ENCODE measurements at places on chromosomes 6 and 20. TPM values are rescaled to one million over a fixed set of nuclear protein-coding genes. Genes with fewer than 3 reads are reported as not detected.

- no peak for DNase-seq
Measured at GRCh38 chr6:19638931-19639330, 198.2 kb upstream of the ID4 start.

Gene SYNE1
- 87.7 TPM for total RNA-seq

- no peak for DNase-seq
Measured at GRCh38 chr20:57707849-57708693, 1.7 kb downstream of the PMEPA1 start.

DNA sequence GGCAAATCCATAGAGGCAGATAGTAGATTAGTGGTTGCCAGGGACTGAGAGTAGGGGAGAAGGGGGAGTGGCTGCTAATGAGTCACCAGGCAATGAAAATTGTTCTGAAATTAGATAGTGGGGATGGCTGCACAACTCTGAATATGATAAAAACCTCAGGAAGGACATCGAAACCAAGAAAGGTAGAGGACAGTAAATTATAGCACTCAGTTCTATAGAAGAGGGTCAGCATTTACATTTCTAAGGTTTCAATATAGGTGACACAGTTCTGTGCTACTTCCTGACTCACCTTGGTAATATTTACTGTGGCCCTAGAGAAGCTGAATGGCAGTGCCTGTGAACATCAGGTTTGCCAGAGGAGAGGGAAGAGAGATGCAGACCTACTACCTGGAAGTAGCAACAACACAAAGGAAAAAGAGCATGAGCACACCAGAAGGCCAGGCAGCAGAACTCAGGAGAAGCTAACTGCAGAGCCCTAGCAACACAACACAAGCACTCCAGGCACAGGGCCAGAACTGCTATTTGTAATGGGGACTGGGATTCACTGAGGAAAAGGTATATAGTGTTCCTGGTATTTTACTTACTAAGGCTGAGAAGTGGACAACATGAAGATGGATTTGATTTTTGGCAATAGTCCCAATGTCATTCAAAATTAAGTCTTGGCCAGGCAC is 75.9 kb downstream of the PLCG1 start:
- DNase-seq: peak; percentile 24

- no peak for DNase-seq
Measured at GRCh38 chr6:94357381-94357980, 938.1 kb upstream of the EPHA7 start.

DNA sequence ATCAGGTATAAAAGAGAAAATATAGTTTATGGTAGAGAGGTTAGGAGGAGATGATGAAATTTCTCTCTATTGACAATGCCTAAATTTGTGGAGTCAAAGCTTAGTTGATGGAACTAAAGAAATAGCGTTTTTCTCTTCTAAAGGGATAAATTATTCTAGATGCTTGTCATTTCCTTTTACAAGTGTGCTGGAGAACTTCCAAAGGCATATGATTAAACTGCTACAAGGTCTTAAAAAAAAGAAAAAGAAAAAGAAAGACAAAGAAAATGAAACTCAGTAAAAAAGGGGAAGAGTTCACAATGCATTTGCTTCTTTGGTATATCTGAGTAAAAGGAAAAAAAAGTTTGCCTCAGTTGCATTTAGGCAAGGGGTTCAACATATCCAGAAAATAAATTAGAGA is 499.8 kb upstream of the PTCHD4 start:
- DNase-seq: no peak

- no peak for DNase-seq
Measured at GRCh38 chr6:132733814-132734213, 20.0 kb upstream of the VNN1 start.

GRCh38 chr6:52577022-52577777 is at the start of gene TRAM2:
TSS of gene TRAM2 (minus strand) at chr6:52577060. CDS start at chr6:52576915, 145 bp downstream.
- DNase-seq: peak; percentile 71

Gene SLC17A3
- not detected for total RNA-seq

Gene ZSCAN23
- total RNA-seq: 3.6 TPM

GRCh38 chr6:71035871-71036270 is 79.0 kb upstream of the B3GAT2 start:
- DNase-seq: no peak

- peak; percentile 61 for DNase-seq
Measured at GRCh38 chr6:160930547-160931377, 60.8 kb upstream of the MAP3K4 start.

- DNase-seq: no peak
Measured at GRCh38 chr6:72809746-72810379, 188.0 kb downstream of the KCNQ5 start.

DNA sequence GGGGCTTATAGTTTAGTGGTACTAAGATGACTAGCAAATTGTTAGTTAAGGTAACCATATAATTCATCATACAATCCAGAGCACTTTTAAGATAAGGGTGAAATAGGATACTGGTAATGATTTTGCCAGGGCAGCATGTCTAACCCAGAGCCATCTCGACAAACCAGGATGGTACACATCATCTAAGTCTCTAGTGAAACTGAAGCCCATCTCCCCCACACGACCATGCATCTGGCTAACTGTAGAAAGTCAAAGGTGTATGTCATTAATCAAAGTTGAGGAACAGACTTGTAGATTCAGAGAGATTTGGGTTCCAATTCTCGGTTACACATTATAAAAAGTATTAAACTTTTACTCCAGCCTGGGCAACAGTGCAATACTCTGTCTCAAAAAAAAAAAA is 78.3 kb downstream of the PRKN start:
- DNase-seq: no peak

DNA sequence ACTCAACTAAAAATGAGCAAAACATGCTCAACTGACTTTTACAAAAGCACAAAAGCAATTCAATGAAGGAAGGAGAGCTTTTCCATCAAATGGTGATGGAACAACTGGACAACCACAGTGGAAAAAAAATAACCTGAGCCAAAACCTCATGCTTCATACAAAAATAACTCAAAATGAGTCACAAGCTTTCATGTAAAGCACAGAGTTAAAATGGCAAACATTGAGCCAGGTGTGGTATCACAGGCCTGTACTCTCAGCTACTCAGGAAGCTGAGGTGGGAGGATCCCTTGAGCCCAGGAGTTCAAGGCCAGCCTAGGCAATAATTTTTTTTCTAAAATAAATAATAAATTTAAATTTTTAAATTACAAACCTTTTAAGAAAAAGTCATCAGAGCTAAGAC is 18.4 kb upstream of the HLA-G start:
- peak; percentile 64 for DNase-seq

GRCh38 chr6:105346052-105346451 is 56.8 kb downstream of the PREP start:
- peak; percentile 89 for DNase-seq

Gene LHFPL5
- total RNA-seq: not detected

Gene IYD
- total RNA-seq: under 0.01 TPM

DNA sequence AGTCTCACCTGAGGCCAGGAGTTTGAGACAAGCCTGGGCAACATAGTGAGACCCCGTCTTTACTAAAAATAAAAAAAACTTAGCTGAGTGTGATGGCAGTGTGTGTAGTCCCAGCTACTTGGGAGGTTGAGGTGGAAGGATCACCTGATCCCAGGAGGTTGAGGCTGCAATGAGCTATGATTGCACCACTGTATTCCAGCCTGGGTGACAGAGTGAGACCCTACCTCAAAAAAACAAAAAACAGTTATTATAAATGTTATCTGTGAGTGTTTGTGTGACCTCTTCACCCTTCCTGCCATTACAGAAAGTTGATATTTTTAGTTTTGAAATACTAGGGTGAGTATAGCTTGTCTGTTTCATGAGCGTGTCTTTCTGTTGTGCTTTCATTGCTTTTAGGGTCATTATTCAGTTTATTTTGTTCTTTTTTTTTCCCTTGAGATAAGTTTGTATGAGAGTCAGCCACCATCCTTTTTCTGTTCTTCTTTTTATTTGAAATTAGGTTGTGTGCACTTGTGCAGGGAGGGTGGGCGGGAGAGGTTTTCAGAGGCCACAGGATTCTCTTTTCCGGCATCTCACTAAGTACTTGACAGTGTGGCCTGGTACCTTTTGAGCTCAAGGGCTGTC is 26.2 kb downstream of the CDYL start:
- no peak for DNase-seq

Gene POM121L2
- not detected for total RNA-seq

GRCh38 chr6:143885116-143885515 is 20.8 kb downstream of the ZC2HC1B start:
- DNase-seq: no peak

Gene SLC22A2
- not detected for total RNA-seq

- DNase-seq: no peak
Measured at GRCh38 chr6:37432590-37432915, 468 bp upstream of the CMTR1 start.

GRCh38 chr6:136307351-136307750 is 17.7 kb upstream of the BCLAF1 start:
- DNase-seq: no peak

Gene OTOR
- total RNA-seq: not detected

DNA sequence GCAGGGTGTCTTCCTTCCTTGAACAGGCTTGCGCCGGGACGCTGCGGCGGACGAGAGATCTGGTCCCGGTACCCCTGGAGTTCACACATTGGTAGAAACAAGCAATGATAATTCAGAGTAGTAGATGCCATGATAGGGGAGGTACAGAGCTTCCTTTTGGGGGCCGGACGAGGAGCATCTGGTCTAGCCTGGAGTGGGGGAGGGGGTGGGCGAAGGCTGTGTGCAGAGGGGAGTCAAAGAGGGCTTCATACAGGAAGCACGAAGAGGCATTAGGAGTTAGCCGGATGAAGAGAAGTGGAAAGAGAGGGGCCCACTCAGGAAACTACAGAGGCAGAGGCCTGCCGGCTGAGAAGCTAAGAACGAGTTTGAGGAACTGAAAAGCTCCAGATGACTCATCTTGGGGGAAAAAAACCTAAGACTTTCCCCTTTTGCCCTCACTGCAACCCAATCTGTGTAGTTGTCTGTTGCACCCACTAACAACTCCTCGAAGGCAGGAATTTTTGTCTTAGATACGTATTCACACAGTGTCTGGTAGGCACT is 611 bp downstream of the CNPY3 start:
- peak; percentile 72 for DNase-seq

DNA sequence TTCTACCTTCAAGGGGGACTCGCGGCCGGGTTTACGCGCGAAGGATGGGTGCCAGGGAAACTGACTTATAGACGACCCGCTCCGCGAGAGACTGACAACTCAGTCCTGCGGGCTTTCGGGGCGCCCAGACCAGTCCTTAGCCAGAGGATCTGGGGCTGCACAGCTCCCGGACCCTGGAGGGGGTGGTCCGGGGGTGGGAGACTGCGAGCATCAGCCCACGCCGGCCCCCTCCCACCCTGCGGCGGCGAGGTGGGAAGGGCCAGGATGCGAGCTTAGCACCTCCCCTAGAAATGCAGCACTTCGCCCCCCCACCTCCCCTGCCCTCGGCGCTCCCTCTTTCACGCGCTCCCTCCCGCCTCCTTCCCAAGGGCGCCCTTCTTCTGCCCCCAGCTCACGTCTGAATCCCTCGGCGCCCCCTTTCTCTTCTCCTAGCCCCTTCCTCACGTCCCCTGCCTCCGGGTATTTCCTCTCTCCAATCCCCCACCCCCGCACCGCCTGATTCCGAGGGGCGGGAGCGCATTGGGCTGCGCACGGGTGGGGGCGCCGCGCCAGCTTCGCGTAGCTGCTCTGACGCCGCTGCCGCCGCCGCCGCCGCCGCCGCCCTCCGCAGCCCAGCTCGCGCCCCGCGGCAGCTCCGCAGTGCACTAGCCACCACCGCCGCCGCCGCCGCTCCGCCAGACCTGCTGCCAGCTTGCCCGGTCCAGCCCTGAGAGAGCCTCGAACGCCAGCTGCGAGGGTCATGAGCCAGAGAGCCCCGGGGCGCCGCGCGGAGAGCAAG is at the start of gene SLC32A1:
SLC32A1 (plus strand) TSS at position 639 of the 778 bp plus-strand sequence. CDS start 239 bp downstream, outside the sequence.
- DNase-seq: no peak

- no peak for DNase-seq
Measured at GRCh38 chr6:14361297-14361696, 243.7 kb downstream of the CD83 start.

- no peak for DNase-seq
Measured at GRCh38 chr20:32116079-32116521, 6.6 kb downstream of the TM9SF4 start.

- DNase-seq: no peak
Measured at GRCh38 chr6:147311218-147311617, 107.0 kb downstream of the STXBP5 start.

Gene VARS2
- 25.7 TPM for total RNA-seq

Gene LRFN2
- not detected for total RNA-seq

DNA sequence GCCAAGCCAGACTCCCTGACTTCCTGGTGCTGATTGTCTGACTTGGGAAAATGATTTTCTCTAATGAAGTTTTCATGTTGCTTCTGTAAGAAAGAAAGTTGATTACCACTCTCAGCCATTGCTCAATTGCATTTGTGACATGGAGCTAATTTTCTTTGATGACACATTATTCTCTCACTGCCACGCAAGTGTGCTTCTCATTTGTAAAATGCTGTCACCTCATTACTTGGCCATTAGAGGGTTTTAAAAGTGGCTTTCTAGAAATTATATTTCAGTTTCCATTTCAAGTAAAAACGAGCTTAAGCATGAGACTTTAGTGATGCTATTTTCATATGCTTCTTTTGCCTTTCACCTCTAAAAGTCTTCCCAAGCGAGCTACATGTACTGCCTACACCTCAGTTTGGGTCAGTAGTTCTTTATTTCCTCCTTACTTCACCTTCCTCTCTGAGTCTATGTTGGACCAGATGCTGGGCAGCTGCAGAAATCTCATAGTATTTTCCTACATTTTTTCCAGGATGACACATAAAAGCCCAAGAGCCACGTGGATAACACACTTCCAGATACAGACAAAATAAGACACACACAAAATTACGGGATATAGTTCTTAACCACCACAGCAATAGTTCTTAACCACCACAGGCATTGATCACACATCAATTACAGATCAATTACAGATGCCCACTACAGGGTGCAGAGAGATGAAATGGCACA is 6.3 kb upstream of the FAM210B start:
- DNase-seq: no peak

Gene GRM1
- total RNA-seq: not detected

Gene MOG
- not detected for total RNA-seq

DNA sequence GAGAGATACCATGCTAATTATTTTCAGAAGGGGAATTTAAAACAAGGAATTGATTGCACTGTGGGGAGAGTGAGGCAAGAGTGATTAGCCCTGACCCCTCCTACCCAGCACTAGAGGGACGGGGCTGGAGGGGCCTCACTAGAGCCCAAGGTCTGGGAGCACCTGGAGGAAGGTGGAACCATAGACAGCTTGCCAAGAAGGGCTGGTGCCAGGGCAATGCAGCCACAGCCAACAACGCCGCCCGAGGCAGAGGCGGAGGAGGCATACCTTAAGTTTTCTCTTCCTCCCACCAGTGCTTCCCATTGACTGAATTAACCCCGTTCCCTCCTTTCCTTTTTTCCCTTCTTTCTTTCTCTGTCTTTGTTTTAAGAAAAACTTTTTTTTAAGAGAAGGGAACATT is 40.0 kb downstream of the IYD start:
- DNase-seq: no peak

Gene RNF182
- total RNA-seq: not detected

GRCh38 chr20:43825051-43825402 is 89.6 kb upstream of the TOX2 start:
- no peak for DNase-seq

GRCh38 chr6:84137989-84138575 is 89.4 kb downstream of the CEP162 start:
- DNase-seq: peak; percentile 42

All from mammary epithelial cell (primary cell).